H1 (cell line): ENCODE measurements at places on chromosomes 11 and 22.

GRCh38 chr11:66317723-66318599, 1.1 kb upstream of the CD248 start:
- H3K27me3 ChIP-seq: no peaks in the 10 kb centered on the region; the same call in 1 of the 2 replicates
- H3K36me3 ChIP-seq: no peaks in the 10 kb centered on the region
- no peak for DNase-seq
- H3K27ac ChIP-seq: peak overlapping the region; percentile 32; the same call in 1 of the 2 replicates
- H3K4me3 ChIP-seq: no peak overlapping the region

DNA sequence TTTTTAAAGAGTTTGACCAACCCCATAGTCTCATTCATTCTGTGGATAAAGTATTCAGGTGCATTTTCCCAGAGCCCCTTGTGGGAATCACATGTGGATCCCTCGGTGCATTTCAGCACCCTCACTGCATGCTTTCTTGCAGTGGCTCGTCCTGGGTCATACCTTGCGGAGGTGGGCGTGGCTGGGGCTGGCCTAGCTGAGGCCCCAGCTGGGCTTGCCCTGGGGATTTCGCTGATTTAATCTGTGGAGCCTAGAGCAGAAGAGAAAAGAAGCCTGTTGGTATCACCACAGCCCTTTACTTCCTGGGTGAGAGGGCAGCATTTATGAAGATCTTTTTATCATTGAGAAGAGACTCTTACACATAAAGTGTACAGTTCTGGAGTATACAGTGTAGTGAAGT, 53.1 kb downstream of the FBXO7 start:
- H3K27me3 ChIP-seq: no peaks in the 10 kb centered on the region
- no peak overlapping the region for H3K27ac ChIP-seq
- DNase-seq: no peak
- no peaks in the 10 kb centered on the region; the same call in 1 of the 2 replicates for H3K36me3 ChIP-seq

DNA sequence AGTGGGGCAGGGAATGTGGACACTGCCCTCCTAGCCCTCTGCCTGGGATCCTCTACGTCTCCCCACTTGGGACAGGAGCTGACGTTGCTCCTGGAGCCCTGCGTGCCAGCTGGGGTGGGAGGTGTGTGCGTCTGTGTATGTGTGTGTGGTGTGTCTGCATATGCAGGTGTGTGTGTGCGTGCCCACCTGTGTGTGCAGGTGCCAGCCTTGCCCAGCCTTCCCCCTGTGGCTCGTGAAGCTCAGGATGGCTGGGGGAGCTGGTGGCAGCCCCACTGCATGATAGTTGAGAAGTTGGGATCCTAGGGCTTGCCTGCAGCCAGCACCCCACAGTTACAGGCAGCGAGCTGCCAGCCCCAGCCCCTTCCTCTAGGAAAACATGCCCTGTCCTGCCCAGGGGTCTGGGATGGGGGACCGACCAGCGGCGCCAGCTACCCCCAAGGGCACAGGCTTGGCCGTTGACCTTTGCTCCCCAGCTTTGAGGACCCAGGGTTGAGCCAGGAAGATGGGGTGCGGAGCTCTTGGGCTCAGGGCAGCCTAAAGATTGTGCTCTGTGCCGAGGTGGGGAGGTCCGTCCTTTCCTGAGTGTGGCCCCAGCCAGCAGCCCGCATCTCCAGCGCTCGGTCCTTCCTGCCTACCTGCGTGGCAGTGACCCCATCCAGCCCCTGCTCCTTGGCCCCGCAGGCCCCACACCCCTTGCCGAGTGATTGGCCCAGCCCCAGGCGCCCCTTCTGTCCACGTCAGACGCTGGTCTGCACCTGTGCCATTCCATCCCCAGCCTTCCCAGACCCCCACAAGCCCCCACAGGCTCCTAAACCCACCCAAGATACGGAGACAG, 15.7 kb downstream of the BRSK2 start:
- no peaks in the 10 kb centered on the region for H3K36me3 ChIP-seq
- DNase-seq: no peak

- no peak overlapping the region for H3K27ac ChIP-seq
- no peak for DNase-seq
- H3K4me1 ChIP-seq: peaks cover 2% of the 10 kb centered on the region
- no peak overlapping the region for H3K4me3 ChIP-seq
- no peaks in the 10 kb centered on the region for H3K36me3 ChIP-seq
Observed at GRCh38 chr11:120332822-120333716, 3.1 kb upstream of the ARHGEF12 start.

DNA sequence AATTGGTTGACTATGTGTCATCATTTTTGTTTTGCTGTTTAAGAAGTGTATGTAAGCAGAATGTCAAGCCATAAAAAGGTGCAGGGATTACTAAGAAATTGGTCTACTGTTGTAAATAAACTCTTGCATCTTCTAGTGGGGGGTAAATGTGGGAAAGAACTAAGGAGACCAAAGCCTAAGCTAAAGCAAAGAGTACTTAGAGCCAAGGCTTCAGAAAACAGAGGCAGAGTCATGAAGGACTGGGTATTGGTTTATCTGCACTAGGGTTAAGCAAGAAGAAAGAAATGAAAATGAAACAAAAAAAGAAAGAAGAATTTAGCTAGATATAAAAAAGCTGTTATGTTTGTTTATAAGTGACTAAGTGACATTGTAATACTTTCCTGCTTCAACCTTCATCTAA, 628.1 kb downstream of the METTL15 start:
- H3K4me1 ChIP-seq: 0 out of 2 replicates have a peak, but pooled peaks cover 2% of the 10 kb centered on the region
- H3K36me3 ChIP-seq: no peaks in the 10 kb centered on the region
- H3K27me3 ChIP-seq: no peaks in the 10 kb centered on the region
- no peak for DNase-seq
- H3K27ac ChIP-seq: no peak overlapping the region

DNA sequence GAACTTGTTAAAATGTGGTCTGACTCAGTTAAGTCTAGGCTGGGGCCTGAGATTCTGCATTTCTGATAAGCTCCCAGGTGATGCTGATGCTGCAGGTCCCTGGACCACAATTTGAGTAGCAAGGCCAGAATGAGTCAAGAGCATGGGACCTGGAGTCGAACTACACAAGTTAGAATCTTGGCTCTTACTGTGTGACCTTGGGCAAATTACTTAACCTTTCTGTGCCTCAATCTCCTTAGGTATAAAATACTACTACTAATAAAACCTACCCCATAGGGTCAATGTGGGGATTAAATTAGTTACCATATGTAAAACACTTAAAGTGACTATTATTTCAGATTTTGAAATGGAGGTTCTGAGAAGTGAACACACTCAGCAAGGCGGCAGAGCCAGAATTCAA, 34.3 kb downstream of the GDPD5 start:
- H3K27me3 ChIP-seq: no peaks in the 10 kb centered on the region
- H3K36me3 ChIP-seq: no peaks in the 10 kb centered on the region
- no peak for DNase-seq
- peaks cover 2% of the 10 kb centered on the region for H3K4me1 ChIP-seq

- no peak overlapping the region for H3K4me3 ChIP-seq
- no peak overlapping the region for H3K27ac ChIP-seq
- no peaks in the 10 kb centered on the region for H3K27me3 ChIP-seq
- no peaks in the 10 kb centered on the region for H3K36me3 ChIP-seq
- DNase-seq: no peak
Observed at GRCh38 chr11:75994616-75995015, 179.6 kb downstream of the UVRAG start.

DNA sequence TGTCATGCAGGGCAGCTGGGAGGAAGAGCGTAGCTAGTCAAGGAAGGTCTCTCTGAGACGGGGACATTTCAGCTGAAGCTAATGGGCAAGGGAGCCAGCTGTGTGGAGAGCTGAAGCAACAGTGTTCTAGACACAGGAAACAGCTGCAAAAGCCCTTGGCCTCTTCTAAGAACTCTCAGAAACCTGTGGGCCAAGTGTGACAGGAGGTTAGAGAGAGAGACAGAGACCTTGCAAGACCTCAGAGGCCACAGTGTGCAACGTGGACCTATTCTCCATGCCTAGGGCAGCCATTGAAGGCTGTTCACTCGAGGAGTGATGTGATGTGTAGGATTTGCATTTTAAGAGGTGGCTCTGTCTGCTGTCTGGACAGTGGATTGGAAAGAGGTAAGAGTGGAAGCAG, 48.7 kb upstream of the TNRC6B start:
- no peak for DNase-seq
- peaks cover 4% of the 10 kb centered on the region; the same call in 1 of the 2 replicates for H3K36me3 ChIP-seq
- no peaks in the 10 kb centered on the region for H3K27me3 ChIP-seq
- no peak overlapping the region; the same call in 1 of the 2 replicates for H3K27ac ChIP-seq

GRCh38 chr11:6602096-6602940, 1.1 kb downstream of the RRP8 start:
- DNase-seq: no peak
- peaks cover 8% of the 10 kb centered on the region; the same call in 1 of the 2 replicates for H3K36me3 ChIP-seq

- no peak for DNase-seq
- H3K27ac ChIP-seq: no peak overlapping the region
- H3K4me1 ChIP-seq: no peaks in the 10 kb centered on the region
- H3K36me3 ChIP-seq: no peaks in the 10 kb centered on the region; the same call in 1 of the 2 replicates
- H3K27me3 ChIP-seq: no peaks in the 10 kb centered on the region
Observed at GRCh38 chr11:75468534-75469340, 35.7 kb upstream of the KLHL35 start.

GRCh38 chr11:130190371-130190881, 30.8 kb downstream of the ST14 start:
- no peak for DNase-seq
- H3K36me3 ChIP-seq: no peaks in the 10 kb centered on the region
- no peak overlapping the region for H3K27ac ChIP-seq
- H3K27me3 ChIP-seq: no peaks in the 10 kb centered on the region

DNA sequence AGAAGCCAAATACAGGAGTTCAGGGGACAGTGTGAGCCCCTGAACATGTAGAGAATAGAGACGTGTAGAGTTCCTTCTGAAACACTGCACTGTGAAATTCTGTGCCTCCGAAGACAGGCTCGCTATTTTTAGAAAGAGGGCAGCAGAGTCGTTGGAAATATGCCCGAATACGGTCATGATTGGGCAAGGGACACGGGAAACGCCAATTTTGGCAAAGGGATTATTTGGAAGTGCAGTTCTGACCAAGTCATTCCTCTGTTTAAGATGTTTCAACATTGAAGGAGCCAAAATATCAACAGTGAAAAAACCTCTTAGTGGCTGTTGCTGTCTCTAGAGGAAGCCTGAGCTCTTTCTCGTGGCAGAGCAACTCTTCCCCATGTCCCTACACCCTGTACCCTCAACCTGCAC, 9.5 kb upstream of the CBX6 start:
- no peaks in the 10 kb centered on the region for H3K4me1 ChIP-seq
- no peak for DNase-seq
- H3K27ac ChIP-seq: no peak overlapping the region
- no peaks in the 10 kb centered on the region for H3K27me3 ChIP-seq
- no peaks in the 10 kb centered on the region for H3K36me3 ChIP-seq
- H3K4me3 ChIP-seq: no peak overlapping the region

DNA sequence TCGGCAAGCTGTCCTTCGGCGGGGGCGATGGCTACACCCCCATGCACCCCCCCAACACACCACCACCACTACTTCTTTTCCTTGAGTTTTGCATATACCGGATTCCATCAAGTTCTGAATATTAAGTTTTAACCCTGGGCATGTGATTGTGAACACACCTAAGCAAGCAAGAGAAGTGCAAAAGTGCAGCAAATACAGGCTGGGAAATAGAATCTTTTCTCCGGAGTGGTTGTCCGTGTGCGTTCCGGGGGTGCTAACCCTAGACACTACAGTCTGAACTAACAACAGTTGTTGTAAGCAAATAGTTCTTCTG, 574 bp downstream of the PRSS23 start:
- H3K27ac ChIP-seq: no peak overlapping the region
- peak overlapping the region; percentile 54 for H3K4me3 ChIP-seq
- H3K36me3 ChIP-seq: no peaks in the 10 kb centered on the region
- H3K4me1 ChIP-seq: no peaks in the 10 kb centered on the region; the same call in 1 of the 2 replicates

GRCh38 chr11:30062103-30062502, 45.3 kb upstream of the KCNA4 start:
- no peak for DNase-seq
- H3K4me3 ChIP-seq: no peak overlapping the region
- H3K27me3 ChIP-seq: no peaks in the 10 kb centered on the region
- H3K27ac ChIP-seq: no peak overlapping the region
- H3K36me3 ChIP-seq: no peaks in the 10 kb centered on the region

GRCh38 chr11:82003671-82004515, 729.8 kb downstream of the FAM181B start:
- no peaks in the 10 kb centered on the region for H3K4me1 ChIP-seq
- no peak for DNase-seq
- H3K36me3 ChIP-seq: no peaks in the 10 kb centered on the region
- H3K27ac ChIP-seq: no peak overlapping the region

DNA sequence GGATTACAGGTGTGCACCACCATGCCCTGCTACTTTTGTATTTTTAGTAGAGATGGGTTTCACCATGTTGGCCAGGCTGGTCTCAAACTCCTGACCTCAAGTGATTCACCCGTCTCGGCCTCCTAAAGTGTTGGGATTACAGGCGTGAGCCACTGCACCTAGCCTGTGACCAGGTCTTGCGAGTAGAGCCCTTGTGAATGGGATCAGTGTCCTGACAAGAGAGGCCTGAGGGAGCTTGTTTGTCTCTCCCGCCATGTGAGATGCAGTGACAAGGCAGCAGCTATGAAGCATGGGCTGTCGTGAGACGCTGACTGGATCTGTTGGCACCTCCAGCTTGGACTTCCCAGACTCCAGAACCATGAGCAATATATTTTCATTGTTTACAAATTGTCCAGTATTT, 69.3 kb downstream of the LRRC32 start:
- H3K27me3 ChIP-seq: no peaks in the 10 kb centered on the region
- H3K4me3 ChIP-seq: no peak overlapping the region
- DNase-seq: no peak
- no peaks in the 10 kb centered on the region for H3K36me3 ChIP-seq
- H3K4me1 ChIP-seq: no peaks in the 10 kb centered on the region

- peak within 1 kb of the TSS; percentile 64; the same call in 1 of the 2 replicates for H3K27ac ChIP-seq
- H3K4me3 ChIP-seq: peak within 1 kb of the TSS; percentile 70
- H3K4me1 ChIP-seq: no peaks in the 10 kb centered on the region
- peaks cover 41% of the 10 kb centered on the region for H3K36me3 ChIP-seq
- no peaks in the 10 kb centered on the region for H3K27me3 ChIP-seq
Observed at GRCh38 chr22:29553351-29554224, at the start of gene THOC5. Gene THOC5 (minus strand): TSS chr22:29553757. CDS start chr22:29549147, 4,610 bp downstream.

- no peaks in the 10 kb centered on the region for H3K36me3 ChIP-seq
- H3K4me1 ChIP-seq: peaks cover 25% of the 10 kb centered on the region
- no peak overlapping the region for H3K4me3 ChIP-seq
- H3K27ac ChIP-seq: no peak overlapping the region
Observed at GRCh38 chr11:76787911-76788596, 4.9 kb downstream of the TSKU start.

GRCh38 chr22:37239336-37240239, 4.5 kb downstream of the RAC2 start:
- no peaks in the 10 kb centered on the region for H3K27me3 ChIP-seq
- no peaks in the 10 kb centered on the region for H3K36me3 ChIP-seq
- H3K27ac ChIP-seq: no peak overlapping the region
- DNase-seq: no peak

GRCh38 chr22:38290347-38290746, 17.5 kb upstream of the TMEM184B start:
- peaks cover 37% of the 10 kb centered on the region for H3K36me3 ChIP-seq
- no peaks in the 10 kb centered on the region for H3K27me3 ChIP-seq
- H3K4me1 ChIP-seq: no peaks in the 10 kb centered on the region

- H3K4me3 ChIP-seq: no peak overlapping the region
- H3K27me3 ChIP-seq: no peaks in the 10 kb centered on the region
- no peaks in the 10 kb centered on the region for H3K4me1 ChIP-seq
- no peak overlapping the region for H3K27ac ChIP-seq
- no peak for DNase-seq
- no peaks in the 10 kb centered on the region; the same call in 1 of the 2 replicates for H3K36me3 ChIP-seq
Observed at GRCh38 chr11:94504689-94505293, 7.5 kb upstream of the C11orf97 start.
